ENCODE measurements at places on chromosomes 12 and 14.

DNA sequence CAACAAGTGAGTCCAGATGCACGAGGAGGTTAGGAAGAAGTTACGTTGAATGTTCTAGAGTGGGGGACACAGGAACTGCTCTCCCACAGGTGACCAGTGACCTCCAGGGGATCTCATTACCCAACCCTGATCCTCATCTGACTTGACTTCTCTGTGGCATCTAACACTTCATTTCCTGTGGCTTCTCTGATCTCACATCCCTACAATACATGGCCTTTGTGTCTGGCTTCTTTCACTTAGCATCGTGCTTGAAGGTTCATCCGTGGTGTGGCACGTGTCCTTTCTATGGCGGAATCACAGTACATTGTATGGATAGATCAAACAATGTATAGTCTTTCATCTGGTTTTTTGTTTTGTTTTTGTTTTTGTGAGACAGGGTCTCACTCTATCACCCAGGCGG, 19.3 kb downstream of the CFAP251 start:
- DNase-seq, result no peak

DNA sequence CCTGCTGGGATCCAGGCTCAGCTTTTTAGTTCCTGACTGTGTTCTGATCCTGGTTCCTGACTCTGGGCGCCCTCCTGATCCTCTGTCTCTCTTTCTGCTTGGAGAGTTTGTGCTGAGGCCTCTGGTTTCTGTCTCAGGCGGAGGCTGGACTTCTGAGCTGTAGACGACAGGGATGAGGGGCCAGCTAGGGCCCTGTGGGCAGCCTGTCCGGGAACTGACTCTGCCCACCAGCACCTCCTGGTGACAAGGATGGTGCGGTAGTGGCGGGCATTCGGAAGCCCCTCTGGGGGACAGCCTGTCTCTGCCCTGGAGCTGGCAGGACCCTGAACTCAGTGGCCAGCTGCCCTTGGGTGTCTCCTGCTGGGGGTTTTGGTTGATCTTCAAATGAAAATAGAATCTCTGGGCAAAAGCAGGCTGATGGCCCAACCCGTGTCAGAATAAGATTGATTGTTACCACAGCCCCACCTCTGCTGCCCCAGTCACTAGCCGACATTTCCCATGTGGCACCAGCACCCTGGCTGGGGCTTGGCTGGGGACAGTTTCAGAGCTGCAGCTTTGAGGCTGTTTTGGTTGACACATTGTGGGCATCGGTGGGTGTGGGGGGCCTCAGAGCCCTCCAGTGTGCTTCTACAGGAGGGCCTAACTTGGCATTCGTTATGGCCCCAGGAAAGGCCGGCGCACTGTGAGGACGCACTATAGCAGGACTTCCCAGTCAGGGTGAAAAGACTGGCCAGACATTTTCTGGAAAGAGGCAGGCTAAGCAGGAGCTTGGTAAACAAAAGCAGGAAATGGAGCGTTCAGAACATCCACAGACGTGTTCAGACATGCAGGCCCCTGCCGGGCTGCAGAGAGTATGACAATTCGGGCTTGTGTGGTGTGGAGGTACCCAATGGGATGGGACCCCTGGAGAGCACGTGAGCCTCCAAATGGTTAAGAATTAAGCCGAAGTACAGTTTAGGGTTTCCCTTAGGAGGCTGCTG, 16.2 kb downstream of the KRT80 start:
- DNase-seq, result no peak

DNA sequence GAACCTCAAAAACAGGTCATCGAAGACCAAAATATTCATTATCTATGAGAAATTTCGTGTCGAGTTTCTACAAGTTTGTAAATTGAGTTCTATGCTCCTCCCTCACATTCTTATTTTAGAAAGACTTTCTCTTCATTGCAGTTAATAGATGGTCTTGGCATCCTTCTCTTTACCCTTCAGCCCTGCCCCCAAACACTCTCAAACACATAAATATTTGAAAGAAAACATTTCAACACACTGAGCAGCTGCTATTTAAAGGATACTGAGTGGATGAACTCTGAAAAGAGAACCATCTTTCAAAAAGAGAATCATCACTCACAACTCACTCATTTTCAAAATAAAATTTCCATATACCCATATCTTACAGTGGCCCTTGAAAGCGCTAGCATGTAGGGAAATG, 67.1 kb downstream of the NUAK1 start:
- DNase-seq, result no peak

- DNase-seq, result peak; percentile 14
Observed at GRCh38 chr12:22656376-22656775, 31.4 kb downstream of the ETNK1 start.

DNA sequence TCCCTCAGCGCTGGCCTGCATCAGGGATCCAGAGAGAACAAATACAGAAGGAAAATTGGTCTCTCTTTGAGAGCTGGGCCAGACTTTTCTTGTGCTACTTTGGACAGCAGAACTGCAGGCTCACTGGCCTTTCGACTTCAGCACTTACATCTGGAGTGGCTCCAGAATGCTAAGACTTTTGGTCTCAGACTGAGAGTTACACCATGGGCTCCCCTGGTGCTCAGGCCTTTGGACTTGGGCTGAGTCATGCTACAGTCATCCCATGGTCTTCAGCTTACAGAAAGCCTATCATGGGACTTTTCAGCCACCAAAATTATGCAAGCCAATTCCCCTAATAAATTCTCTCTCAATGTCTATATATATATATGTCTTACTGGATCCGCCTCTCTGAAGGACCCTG, 9.0 kb upstream of the CD163 start:
- DNase-seq, result peak; percentile 2

DNA sequence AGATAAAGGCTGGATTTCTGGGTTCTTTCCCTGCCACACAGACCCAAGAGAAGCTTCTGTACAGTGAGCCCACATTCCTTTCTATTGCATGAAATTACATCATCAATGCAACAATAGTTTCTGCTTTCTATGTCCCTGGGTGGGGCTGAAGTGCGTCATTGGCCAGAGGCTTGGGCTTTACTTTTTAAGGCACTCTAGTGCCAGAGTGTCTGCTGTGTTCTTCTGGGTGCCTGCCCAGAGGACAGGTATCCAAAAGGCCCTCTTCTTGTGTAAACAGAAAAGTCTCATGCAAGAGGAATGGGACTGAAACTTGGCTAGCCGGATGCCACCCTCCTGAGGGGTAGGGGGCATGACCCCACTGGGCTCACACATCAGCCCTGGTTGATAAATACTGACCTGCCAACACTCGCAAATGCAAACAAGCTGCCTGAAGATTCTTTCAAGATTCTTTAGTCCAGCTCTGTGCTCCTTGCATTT, 5.9 kb downstream of the KRT86 start:
- no peak for DNase-seq

- peak; percentile 37 for DNase-seq
Observed at GRCh38 chr14:57066887-57067513, 201.7 kb downstream of the EXOC5 start.

DNA sequence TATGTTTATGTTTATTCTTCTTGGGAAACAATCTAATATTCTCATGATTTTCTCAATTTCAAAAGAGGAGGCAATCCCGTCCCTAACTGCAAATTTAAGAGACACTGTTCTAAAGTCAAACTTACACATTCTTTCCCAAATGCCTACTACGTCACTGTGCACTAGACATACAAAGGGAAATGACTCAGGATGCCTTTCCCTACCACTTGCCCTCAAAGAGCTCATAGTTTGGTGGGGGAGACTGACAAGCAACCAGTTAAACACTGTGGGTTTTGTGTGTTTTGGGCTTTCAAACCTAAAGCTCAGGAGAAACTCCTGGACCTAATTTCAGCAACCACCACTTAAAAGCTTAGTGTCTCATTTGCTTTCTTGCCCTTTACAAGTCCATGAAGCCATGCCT, 58.4 kb downstream of the ATP2B1 start:
- no peak for DNase-seq

DNA sequence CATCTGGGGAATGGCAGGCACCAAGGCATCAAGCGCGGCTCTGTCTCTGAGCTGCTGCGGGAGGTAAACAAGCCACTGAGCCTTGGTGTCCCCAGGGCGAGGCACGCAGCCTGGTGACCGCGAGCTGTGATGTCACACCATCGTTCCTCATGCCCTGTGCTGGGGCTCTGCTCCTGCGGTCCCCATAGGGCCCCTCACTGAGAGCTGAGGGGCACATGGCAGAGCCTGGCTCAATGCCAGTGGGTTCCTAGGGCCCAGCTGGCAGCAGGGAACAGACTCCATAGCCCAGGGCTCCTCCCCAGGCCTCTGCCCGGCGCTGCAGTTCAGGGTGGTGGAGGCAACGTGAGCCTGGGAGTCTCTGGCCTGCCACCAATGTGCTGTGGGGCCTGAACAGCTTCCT, 22.6 kb downstream of the CHGA start:
- DNase-seq, result no peak

DNA sequence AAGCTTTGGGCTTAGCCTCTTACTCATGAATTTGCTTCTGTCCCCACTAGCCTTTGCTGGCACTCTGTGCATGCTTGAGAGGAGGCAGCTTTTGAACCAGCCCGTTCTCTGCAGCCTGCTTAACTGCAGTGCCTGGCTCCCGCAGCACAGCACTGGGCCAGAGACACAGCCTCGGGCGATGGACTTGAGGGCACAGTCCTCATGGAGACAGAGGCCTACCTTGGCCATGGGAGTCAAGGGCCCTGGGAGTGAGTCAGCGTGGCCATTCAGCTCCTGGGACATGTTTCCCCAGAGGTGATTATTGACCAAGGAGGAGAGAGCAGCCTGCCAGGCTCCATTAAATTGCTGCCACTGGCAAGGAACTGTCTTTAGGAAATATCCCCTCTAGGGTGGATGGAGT, 93.5 kb downstream of the SMOC1 start:
- DNase-seq, result no peak

DNA sequence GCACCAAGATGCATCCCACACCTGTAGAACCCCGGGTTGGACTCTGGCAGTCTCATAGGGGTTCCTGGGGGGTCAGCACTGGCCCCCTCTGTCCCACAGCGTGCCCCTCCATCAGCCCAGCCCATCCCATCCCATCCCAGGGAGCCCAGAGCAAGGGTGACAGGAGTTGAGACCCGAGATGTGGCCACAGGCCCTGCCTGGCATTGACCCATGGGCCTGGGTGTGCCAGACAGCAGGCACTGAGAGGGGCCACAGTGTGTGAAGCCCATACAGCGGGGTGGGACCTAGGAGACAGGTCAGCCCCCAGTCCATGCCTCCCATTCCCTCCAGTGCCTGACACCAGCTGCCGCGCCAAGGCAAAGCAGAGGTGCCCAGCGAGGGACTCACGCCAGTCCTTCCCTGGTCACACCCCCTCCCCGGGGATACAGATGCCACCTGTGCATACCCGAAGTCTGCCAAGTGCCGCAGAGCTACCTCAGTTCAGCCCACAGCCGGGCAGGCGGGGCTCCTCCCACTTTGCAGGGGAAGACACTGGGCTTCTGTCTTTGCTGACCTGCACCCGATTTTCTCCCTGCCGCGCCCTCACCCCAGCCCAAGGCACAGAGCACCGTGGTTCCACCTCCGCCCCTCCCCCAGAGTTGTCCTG, 50.4 kb downstream of the CYP46A1 start:
- no peak for DNase-seq

DNA sequence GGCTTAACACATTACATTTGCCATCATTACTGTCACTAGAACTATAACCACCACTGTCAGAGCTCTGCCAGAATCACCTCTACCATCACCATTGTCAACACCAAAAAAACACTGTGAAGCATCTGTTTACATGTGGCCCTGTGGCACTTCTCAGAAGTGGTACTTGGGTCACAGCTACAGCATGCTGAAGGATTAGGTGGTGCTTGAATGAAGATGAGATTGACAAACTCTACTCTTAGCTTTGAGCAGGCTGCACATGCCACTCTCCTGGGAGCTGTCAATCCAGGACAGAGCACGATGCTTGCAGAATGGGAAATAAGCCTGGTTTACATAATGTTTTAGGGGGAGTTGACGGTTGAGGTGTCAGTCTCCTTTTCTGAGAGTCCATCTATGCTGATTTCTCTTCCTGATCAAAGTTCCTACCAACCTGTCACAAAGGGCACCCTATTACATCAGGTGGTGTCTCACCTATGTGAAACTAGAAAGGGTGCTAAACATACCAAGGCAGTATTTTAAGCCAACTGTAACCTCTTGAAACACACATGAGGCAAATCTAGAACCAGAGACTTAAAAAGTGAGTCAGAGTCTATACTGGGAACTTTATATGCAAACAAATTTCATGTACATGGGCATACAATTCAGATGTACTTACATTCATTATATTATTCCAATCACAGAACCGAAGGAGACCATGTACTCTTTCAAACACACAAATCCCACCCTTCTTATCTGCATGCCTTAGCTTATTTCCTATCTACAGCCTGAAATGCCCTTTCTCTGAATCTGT, 258.7 kb downstream of the EMP1 start:
- no peak for DNase-seq

GRCh38 chr12:49959685-49960473, 1.8 kb upstream of the AQP5 start:
- DNase-seq, result no peak

DNA sequence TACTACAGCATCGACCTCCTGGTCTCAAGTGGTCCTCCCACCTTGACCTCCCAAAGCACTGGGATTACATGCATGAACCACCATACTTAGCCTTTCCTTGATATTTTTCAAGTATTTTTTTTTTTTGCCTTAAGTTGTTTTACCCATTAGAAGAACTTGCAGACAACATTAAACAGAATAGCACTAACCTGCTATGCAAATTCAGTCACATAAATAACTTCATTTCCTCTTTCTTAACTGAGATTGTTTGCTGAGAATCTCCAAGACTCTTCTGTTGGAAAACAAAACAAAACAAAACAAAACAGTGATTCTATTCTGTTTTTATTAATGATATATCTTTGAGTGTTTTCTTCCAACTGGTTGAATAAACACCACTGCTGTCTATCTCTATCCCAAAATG, 115.9 kb upstream of the IFNG-AS1 start:
- DNase-seq, result no peak

GRCh38 chr12:121788176-121788818, 5.2 kb downstream of the RHOF start:
- DNase-seq, result no peak

- DNase-seq, result no peak
Observed at GRCh38 chr12:88633312-88633711, 53.0 kb upstream of the KITLG start.

DNA sequence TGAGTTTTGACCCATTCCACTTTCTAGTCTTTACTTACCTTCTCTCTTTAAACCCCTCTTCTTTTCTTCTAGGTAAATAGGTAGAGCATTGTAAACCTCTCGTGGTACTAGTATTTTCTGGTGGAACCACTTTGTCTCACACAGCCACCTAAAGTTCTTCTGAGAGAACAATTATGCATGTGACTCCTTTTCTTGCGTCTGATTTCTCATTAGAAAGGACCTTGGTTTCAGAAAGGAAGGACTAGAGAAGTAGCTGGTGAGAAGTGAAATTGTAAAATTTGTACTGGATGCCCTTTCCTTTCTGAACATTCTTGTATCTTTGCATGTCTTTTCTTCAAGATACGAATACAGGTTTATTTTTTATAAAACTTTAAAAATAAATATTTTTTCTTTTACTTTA, 99.0 kb downstream of the NUBPL start:
- no peak for DNase-seq

- no peak for DNase-seq
Observed at GRCh38 chr12:66109056-66109455, 21.5 kb downstream of the LLPH start.
